Kidney tubule cell (primary cell): ENCODE measurements at places on chromosomes 11 and 22.

DNA sequence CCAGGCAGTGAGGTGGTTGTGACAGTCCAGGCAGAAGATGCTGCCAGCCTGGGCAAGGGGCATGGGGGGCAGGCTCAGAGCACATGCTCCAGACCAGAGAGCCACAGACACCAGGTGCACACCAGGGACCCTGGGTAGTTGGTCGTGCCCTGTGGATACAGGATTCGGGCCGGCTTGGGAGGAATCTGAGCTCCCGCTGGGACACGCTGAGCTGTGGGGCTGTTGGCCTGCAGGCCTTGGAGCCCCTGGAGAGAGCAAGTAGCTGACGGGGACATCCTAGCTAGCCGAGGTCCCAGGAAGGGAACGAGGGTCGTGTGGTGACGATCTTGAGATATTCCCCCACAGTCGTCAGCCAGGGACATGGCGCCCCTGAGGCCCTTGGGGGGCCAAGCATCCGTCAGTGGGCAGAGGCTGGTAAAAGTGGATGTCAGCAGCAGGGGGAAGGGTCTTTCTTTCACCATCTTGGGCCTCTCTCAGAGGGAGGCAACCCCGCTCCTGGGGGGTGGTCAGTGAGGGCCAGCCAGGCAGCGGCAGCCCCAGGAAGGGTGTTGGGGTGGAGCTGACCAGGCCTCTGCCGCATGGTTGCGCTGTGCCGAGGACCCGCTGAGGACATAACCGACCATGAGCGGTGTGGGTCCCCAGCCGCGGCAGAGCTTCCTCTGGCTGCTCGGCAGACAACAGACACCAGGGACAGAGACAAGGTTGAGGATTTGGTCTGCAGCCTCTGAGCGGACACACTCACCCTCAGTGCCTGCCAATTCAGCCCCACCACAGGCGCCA is 44.0 kb downstream of the CDKN1C start:
- DNase-seq: no peak

GRCh38 chr11:34788642-34789041 is 127.5 kb downstream of the APIP start:
- no peak for DNase-seq

GRCh38 chr11:117097389-117098268 is 599 bp downstream of the SIK3 start:
- DNase-seq: peak; percentile 35

GRCh38 chr22:32343941-32344340 is 13.7 kb upstream of the RFPL3 start:
- no peak for DNase-seq

DNA sequence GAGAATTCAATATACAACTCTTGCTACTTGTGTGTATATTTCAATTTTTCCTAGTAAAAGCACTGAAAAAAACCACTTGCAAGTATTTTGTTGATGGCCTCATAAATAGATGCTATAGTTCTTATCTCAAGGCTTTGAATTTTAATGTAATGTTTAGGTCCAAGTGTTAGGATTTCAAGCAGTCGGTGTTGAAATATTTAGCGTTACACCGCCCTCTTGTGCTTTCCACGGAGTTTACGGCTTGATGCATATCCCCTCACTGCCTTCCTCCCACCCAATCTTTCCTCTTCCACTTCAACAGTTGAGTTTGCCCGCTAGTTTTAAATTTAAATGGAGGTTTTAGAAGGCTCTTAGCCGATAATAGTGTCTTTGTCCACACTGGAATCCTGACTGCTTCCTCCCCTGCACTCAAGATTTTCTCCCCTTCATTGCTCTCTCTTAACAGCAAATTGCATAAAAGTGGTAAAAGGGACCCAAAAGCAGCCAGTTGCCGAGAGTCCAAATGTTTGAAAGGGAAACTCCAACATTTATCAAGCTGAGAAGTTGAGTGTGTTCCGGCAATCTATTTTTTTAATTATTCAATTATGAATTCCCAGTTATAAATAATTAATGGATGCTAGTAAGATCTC is 25.9 kb upstream of the HTATIP2 start:
- peak; percentile 31 for DNase-seq

DNA sequence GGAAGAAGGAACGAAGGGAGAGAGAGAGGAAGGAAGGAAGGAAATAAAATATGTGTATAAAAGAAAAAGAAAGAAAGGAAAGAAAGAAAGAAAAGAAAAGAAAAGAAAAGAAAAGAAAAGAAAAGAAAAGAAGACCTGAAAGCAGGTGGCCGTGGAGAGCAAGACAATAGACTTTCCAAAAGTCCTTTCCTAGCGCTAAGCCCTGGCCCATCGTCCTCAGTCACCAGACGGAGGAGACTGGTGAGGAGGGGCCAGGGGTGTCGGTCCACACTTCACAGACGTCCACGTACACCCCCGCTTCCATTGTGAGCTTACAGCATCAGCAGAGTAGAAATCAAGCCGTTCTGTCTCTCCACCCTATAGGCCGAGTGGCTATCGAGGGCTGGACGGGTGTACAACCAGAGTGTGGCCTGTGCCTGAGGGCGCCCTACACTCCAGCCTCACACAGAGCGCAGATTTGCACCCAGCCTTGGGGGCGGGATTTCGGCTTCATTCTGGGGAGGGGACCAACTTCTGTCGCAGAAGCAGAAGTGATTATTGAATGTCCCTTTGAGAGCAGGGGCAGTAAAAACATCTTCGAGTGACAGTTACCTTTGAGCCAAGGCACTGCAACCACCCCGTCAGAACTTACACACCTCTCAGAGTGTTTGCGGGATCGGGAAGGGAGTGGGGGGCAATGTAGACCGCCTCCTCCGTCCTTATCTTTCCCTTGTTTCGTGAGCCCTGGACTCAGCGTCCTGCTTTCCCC is 2.0 kb upstream of the BSX start:
- DNase-seq: no peak

DNA sequence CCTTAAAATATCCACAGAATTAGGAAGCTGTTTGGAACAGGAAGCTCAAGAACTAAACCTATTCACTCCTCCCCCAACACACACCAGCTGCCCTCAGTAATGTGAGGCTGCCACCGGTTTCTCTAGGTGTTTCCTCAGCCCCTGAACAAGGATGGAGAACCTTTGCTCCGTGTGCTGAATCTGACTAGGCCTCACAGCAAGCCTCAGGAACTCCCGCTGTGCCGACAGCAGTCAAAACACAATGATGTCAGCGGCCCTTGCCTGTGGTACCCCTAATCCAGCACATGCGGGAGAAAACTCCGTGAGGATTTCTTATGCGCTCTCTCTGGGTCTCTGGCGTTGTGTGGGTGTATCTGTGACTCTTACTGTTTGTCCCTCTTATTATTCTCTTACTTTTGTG is 153.3 kb downstream of the EFCAB6 start:
- no peak for DNase-seq

- no peak for DNase-seq
Observed at GRCh38 chr11:12118949-12119348, 8.6 kb downstream of the MICAL2 start.
